ENCODE measurements at places on chromosomes 2 and 18. TPM values are rescaled to one million over a fixed set of nuclear protein-coding genes. Genes with fewer than 3 reads are reported as not detected.

- DNase-seq, result no peak
These were observed 678.0 kb downstream of the EPHA4 start for GRCh38 chr2:220894069-220894468.

DNA sequence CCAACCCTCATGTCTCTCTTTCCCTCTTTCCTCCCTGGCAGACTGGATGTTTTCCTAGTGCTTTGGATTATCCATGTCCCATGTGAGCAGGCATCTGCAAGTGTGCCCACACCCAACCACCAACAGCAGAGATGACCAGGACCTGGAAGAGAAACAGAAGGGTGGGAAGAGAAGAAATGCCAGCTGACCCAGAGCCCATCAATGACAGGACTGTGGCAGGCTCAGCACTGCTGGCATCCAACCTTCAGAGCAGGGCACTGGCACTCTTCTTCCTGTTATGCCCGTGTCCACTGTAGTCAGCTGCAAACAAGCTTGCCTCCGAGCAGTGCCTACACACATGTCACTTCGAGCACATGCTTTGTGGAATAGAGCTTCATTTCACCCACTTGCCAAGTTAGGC lies 121.1 kb downstream of the TANC1 start:
- no peak for DNase-seq

DNA sequence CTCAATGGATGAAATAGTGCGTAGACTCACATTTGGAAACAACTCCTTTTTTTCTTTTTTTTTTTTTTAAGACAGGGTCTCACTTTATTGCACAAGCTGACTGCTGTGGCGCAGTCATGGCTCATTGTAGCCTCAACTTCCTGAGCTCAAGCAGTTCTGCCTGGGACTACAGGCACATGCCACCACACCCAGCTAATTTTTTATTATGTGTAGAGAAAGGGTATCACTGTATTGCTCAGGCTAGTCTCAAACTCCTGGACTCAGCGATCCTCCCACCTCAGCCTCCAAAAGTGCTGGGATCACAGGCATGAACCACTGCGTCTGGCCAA lies 17.4 kb downstream of the HAT1 start:
- no peak for DNase-seq

GRCh38 chr18:77197073-77197472 lies 52.6 kb upstream of the GALR1 start:
- DNase-seq, result no peak

SH2D6 gene
- polyA plus RNA-seq, result 1.7 TPM

DNA sequence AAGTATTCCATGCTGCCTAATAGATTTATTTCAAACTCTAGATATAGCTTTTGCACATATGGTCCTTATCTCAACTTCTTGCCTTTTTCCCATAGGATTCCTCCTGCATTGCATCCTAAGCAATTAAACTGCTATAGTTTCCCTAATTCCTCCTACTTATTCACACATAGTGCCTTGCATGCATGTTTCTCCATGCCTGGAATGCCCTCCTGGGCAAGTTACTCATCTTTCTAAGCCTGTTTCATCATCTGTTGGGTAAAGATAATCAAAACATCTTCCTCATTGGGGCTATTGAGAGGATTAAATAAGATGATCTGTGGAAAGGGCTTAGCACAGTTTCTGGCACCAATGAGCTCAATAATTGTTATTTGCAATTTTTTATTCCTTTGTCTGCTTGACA lies 726.5 kb downstream of the SLC4A3 start:
- DNase-seq, result no peak

TMEM247 gene
- not detected for polyA plus RNA-seq

DNA sequence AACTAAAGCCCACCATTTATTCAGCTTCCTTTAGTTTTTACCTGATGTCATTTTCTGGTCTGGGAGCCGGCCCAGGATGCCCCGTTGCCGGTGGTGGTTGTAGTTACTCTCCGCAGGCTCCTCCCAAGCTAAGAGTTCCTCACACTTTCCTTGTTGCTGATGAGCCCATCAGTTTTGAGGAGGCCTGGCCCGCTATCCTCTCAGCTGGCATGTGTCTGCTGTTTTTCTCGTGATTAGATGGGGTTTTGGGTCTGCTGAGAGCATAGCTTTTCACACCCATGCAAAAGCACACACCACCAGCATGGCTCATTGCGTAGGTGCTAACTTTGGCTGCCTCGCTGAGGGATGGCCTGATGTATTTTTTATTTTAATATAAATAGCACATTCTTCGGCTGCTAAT lies 72.1 kb downstream of the PSMG2 start:
- no peak for DNase-seq

GRCh38 chr2:219228041-219228910 lies 1.2 kb downstream of the ATG9A start:
- no peak for DNase-seq

DNA sequence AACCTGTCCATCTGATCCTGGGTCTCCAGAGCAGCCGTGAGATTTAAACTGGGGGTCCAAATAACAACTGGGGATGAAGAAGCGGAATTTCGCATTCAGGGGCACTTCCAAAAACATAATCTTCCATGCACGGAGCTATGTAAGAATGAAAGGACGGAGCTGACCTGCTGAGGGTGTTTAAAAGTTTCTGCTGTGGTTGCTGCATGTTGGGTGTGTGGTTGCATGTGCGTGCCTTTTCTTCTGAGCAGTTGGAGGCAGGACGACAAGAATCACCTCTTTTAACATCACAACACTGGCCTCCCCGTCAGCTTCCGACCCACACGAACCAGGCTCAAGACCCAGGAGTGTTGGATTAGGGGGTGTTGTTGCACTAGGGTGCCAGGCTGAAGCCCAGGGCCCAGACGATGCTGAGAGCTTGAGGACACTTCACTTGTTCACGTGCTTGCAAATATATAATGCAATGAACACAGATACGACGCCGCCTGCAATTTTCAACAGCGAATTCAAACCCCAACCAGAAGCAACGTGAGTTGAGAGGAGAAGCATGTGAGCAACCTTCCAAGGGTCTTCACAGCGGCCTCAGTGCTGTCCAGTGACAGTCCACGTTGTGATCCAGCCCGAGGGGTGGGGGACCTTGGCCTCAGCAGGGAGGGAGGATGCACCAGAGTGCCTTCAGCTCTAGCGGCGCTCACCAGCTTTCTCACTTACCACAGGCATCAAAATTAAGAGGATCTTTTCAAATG lies 76.0 kb upstream of the SALL3 start:
- DNase-seq, result no peak

NEUROD1 gene
- 0.80 TPM for polyA plus RNA-seq

DNA sequence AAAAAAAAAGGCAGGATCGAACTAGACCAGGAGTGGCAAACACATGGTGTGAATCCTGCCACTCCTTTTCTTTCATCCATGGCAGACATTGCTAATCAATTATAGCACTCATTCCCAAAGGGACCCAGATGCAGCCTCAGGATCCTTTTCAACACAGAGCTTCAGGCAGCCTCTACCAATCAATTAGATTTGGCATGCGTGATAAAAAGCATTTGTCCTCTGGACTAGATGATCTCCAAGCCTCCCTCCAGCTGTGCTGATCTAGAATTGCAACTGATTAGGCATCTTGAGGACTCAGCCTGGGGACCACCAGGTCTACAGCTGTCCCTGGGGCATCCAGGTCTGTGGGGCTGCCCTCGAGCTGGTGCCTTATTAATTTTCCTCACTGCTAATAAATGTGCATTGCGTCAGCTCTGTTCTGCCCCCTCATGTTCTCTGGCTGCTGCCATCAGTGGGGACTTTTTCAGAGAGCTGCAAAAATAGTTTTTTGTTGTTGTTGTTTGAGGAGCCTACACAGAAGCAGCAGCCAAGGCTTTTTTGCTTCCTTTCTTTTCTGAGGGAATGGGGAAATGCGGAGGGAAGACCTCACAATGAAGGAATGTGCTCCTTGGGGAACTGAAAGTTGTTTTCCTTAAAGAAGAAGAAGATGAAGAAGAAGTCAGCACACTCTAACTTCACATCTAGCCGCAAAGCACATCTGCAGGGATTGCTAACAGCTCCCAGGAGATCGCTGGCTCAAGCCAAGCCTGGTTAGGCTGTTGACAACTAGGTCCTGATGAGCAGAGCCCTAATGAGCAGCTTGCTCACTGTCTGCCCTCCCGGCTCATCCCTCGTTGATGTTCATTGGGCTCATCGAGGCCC lies 8.8 kb upstream of the ATOH8 start:
- no peak for DNase-seq

GRCh38 chr2:211723398-211723797 lies 815.2 kb downstream of the ERBB4 start:
- DNase-seq, result no peak

- no peak for DNase-seq
These were observed 56.8 kb downstream of the INPP5D start for GRCh38 chr2:233116946-233117345.

DNA sequence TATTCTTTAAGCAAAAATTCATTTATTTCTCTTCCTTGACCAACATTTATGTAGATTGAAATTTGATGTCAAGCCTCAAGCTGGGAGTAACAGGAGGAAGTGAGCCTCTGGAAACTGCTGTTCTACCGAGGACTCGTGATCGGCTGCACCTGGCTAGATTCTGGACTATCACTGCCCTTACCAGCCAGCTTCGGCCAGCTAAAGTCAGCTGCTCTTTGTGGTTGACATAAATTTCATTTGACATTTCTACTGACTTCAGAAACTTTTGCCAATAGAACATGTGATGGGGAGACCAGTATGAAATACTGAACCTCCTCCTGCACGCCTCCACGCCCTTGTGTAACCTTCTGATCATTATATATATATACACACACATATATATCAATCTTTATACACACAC lies 74.2 kb upstream of the RGPD5 start:
- no peak for DNase-seq

R3HDM1 gene
- polyA plus RNA-seq, result 38.2 TPM

GRCh38 chr2:148675708-148676107 lies 31.2 kb downstream of the EPC2 start:
- no peak for DNase-seq

TMEM214 gene
- polyA plus RNA-seq, result 75.8 TPM

DNA sequence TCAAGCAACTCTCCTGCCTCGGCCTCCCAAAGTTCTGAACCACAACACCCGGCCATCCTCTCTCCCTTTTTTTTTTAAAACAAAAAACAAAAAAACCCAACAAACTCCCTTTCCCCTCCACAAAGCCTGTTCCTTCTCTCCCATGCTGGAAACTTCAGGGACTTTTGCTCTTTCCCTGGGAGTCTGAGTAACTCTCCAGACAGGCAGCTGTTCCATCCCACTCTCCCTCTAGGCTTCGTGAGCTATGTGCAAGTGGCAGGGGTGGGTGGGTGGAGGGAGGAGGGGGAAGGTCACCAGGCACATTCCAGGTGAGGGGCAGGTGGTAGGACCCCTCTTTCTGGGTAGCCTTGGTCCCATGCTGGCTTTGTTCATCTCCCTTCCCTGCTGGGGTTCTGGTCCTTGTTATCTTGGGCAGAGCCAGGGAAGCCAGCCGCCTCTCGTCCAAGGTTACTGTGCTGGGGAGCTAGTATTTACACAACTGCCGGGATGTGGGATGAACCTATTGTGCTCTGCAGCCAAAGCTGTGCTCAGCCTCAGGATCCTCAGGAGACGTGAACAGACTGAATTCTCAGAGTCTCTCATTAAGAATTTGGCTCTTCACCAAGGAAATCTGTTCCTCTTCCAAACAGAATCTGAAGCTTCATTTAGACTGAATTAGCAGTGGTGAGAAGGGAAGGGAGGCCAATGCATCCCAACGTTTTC lies 106.9 kb downstream of the LIPG start:
- peak; percentile 55 for DNase-seq

TCF23 gene
- 0.12 TPM for polyA plus RNA-seq

- DNase-seq, result no peak
These were observed 11.9 kb downstream of the IL18R1 start for GRCh38 chr2:102367331-102367971.

ORC4 gene
- 56.9 TPM for polyA plus RNA-seq

- no peak for DNase-seq
These were observed 2.8 kb upstream of the PROM2 start for GRCh38 chr2:95271381-95271971.

GRCh38 chr2:177545143-177545542 lies 152.6 kb downstream of the AGPS start:
- DNase-seq, result no peak

ABCB11 gene
- 0.14 TPM for polyA plus RNA-seq

MC2R gene
- polyA plus RNA-seq, result not detected

DNA sequence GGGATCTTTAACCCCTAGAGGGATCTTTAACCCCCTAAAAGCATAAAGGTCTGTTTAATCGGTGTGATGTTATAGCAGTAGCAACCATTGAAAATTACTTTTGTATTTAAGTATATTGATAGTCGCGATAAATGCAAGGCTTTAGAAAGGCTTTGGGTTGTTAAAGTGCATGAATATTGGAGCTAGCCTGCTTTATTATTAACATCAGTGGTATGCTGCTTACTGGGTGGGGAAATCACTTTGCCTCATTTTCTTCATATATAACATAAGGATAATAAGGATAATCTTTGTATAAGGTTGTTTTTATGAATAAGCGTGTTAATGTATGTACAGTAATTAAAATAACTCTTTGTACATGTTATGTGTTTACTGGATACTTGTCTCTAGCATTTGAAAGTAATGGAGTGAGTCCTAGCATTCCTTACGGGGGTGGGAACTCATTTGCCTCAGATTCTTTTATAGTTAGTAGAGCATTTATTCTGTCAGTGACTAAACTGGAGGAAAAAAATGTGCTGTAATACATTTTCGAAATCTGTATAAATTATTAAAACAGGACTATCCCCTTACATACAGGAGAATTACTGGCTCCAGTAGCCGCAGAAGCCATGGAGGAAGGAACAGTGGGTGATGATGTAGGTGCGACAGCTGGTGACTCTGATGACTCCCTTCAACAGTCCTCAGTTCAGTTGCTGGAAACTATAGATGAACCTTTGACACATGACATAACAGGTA lies 122.2 kb downstream of the BIRC6 start:
- DNase-seq, result no peak

GRCh38 chr18:41113885-41114482 lies 841.0 kb upstream of the PIK3C3 start:
- DNase-seq, result no peak

GPR39 gene
- 4.1 TPM for polyA plus RNA-seq

TMEM17 gene
- 4.9 TPM for polyA plus RNA-seq

LYPD6 gene
- 11.9 TPM for polyA plus RNA-seq

SCG2 gene
- 1.1 TPM for polyA plus RNA-seq

HMSD gene
- 1.3 TPM for polyA plus RNA-seq

SLC5A7 gene
- 0.10 TPM for polyA plus RNA-seq

DNA sequence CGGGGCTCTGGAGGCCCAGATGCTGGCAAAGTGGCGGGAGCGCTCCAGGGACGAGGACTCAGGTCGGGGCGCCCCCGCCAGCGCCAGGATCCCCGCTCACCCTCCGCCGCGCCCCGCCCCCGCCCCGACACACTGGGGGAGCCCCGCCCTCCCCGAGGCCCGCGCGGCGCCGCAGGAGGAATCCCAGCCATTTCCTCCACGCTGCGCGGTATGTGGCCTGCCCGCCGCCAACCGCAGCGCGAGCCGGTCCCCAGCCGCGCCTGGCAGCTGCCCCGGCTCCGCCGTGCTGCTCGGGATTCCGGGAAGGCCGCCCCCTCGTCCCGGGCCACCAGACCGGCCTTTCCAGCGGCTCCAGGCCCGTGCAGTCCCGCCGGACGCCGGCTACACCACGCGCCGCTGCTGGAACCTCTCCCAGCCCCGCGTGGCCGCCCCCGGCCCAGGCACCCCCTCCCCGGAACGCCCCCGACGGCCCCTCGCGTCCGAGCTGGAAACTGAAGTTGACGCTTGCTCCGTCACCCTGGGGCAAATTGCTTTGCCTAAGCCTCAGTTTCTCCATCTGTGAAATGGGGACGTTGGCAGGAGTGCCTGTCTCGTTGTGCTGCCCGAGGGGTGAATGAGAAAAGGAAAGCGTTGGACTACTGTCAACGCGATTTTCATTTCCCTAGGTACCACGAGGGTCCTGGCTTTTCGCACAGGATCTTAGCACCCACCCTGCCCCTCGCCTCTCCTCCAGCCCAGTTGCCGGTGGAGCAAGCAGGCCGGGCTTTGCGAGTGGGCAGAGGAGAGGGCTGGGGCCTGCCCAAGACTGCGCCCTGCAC lies 53.6 kb downstream of the PKDCC start:
- no peak for DNase-seq

SCYGR7 gene
- not detected for polyA plus RNA-seq

CDH2 gene
- polyA plus RNA-seq, result 6.2 TPM

Measured in right lung (tissue), 10 donors.